Kasumi-1 (cell line): ENCODE measurements at places on chromosomes 11 and 22.

DNA sequence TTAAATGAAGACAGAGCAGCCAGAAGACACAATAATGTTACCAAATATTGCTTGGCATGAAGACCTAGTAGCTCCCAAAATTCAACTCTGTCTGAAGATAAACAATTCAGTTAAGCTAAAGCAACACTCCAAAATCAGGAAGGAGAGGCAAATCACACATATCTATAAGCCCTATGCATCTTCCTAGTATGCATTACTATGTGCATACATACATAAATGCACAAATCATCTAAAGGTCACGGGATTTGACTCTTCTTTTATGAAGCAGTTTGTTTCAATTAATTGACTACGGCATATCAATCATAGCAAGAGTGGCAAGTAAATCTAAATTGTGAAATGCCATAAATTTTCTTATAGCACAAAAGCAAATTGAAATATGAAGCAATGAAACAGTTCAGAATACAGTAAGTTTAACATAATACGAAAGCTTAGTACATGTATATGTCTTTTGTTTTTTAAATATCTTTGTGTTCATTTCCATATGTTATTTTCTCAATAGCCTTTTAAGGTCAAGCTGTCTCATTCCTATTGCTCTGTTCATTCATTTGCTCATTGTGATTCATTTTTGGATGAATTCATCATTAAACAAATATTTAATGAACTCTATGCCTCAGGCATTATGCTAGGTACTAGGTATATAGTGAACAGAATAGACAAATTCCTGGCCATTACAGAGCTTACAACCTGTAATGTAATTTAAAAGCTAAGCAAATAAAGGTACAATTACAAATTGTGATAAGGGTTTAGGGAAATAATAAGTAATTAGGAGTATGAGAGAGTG is 540.5 kb downstream of the DLG2 start:
- no peak for DNase-seq

DNA sequence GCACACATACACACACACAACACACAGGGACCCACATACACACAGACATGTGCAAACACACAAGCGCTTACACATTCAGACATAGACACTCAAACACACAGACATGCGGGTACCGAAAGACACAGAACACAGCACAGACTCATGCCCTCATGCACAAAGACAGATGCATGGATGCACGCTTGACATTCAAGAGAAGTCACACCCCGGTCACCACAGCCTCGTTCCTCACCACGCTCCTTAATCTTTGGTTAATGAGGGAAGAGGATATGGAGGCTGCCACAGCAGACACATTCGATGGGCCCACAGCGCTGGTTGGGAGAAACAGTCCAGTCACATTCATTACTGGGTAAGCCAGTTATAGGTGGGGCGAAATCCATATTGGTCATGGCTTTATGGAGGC is 51.9 kb upstream of the EIF3D start:
- DNase-seq = no peak

DNA sequence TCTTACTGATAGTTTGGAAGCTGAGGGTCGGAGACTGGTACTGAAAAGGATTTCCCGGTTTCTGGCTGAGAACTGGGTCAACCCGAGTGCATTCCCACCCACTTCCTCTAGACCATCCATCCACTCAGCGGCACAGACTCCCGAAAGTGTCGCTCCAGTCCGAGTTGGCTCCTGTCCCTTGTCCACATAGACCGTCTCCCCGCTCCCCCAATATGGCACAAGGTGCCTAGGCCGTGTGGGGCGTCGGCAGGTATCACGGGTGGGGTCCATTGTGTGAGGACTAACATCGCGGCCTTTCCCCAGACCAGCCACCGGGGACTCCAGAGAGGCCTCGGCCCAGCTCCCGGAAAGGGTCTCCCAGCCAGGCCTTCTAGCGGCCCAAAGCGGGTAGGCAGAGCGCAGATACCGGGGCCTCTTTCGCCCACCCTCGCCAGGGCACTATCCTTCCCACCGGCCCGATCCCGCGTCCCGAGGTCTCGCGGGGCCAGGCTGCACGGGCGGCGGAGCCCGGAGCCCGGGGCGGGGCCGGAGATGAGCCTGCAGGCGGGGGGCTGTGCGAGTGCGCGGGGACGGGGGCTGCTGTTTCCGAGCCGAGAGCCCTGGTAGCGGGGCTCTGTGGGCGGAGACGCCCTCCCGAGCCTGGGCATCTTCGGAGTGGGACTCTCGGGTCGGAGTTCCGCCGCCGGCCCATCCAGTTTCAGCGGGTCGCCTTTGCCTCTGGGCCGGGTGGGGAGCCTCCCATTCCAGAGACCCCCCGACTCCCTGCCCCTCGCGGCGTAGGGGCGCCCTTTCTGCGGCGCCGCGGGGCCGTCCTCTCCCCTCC is 21.1 kb downstream of the SERPINH1 start:
- peak; percentile 72 for DNase-seq

GRCh38 chr11:2779981-2780849 is 80.4 kb upstream of the KCNQ1OT1 start:
- DNase-seq = peak; percentile 76

- peak; percentile 59 for DNase-seq
Measured at GRCh38 chr11:131694526-131695424, 324.4 kb downstream of the NTM start.

DNA sequence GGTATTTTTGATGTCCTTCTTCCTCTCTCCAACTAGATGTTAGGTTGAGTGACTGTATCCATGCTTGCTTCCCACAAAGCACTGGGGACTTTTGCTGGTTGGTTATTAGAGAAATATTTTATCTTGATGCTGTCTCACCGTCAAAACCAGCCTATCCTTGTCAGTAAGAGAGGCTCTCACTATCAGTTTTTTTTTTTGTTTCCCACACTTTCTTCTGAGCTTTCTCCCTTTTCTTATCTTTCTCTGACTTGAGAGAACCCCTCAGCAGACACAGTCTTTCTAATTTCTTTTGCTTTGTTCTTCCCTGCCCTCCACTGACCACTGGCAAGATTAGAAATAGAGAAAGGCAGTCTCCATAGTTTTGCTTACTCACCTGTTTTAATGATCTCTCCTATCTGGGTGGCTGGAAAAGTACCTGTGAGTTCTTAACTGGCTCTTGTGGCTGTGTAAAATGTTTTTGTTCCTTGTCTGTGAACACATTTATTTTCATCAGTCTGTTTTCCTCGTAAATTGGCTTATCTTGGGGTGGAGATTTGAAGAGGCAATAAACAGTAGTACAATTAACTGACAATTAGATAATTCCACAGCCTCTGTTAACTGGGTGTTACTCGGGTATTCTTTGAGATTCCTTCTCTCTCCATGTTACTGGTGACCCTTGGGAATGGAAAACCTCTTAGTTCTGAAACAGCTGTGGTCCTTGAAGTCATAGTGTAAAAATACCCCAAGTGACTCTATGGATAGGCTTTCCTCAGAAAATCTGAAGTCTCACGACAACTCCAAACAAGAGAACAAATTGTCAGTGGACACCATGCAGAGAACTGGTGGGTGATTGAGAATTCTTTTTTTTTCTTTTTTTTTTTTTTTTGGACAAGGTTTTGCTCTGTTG is at the start of gene NXPE1:
NXPE1 (minus strand) TSS at position 457 of the 886 bp plus-strand sequence. CDS start 8,680 bp downstream, outside the sequence.
- no peak for DNase-seq

GRCh38 chr22:29979777-29980321 is 96.9 kb downstream of the MTMR3 start:
- DNase-seq = no peak

DNA sequence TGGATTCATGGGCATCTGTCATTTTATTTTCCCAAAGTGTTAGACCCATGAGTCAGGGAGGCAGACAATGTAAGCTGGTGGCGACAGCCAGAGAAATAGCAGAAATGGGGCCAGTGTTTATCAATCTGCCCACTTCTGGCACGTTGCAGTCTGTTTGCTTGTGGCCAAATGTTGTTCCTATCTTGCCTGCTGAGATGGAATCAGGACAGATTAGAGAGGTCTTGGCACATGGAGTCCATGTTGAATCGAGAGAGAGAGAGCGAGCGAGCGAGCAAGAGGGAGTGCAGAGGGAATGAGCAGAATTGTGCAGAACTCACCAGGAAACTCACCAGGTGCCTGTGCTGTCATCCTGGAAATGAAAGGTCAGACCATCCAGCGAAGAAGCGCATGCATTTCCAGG is 21.9 kb upstream of the PARVG start:
- DNase-seq = no peak

GRCh38 chr11:65425971-65426838 is 3.6 kb downstream of the NEAT1 start:
- peak; percentile 98 for DNase-seq

DNA sequence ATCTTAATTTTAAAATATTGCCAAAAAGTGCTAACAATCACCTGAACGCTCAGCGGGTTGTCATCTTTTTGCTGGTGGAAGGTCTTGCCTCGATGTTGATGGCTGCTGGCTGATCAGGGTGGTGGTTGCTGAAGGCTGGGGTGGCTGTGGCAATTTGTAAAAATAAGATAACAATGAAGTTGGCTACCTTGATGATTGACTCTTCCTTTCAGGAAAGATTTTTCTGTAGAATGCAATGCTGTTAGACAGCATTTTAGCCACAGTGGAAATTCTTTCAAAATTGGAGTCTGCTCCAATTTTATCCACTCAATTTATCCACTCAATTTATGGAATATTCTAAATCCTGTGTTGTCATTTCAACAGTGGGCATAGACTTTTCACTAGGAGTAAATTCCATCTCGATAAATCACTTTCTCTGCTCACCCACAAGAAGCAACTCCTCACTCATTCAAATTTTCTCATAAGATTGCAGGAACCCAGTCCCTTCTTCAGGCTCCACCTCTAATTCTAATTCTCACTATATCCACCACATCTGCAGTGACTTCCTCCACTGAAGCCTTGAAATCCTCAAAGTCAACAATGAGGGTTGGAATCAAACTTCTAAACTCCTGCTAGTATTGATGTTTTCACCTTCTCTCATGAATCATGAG is 78.8 kb downstream of the LINC01488 start:
- no peak for DNase-seq

DNA sequence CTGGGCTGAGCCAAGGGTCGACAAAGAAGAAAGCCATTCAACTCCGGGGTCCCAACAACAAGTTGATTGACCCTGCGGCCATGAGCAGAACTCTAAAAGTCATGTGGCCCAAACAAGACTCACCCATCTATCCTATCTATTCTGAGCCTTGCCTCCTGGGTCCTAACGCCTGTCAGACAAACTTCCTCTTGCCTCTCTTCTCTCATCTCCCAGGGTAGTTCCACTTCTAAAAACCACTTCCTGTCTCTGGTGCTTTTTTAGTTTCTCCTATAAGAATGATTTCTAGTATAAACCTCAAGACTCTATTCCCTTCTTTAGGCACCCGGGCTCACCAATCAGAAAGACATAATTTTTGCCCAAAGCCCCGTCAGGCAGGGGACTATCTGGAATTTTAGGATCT is 530.2 kb downstream of the DLG2 start:
- peak; percentile 81 for DNase-seq

- DNase-seq = no peak
Measured at GRCh38 chr22:48934446-48934845, 893.2 kb downstream of the BRD1 start.

DNA sequence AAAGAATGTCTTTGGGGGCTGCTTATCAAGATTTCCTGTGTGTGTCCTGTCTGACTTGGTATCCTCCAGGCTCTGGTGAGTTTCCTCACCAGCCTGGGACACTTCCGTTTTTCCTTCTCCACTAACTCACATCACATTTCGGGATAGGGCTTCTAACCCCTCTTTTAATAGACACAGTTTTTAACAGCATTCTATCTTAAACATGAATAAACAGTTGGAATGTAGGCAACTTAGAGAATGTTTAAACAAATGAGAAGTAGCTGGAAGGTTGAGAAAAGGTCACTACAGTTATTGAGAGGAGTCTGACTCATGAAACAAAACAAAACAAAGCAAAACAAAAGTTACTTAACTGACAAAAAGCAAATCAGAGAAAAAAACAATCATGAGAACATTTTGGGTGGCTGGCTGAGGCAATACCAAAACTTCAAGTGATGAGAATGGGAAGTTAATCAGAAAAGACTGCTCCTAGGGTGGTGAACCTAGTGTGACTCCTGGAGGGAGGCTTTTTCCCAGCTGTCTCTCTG is 64.7 kb upstream of the CTSC start:
- no peak for DNase-seq

DNA sequence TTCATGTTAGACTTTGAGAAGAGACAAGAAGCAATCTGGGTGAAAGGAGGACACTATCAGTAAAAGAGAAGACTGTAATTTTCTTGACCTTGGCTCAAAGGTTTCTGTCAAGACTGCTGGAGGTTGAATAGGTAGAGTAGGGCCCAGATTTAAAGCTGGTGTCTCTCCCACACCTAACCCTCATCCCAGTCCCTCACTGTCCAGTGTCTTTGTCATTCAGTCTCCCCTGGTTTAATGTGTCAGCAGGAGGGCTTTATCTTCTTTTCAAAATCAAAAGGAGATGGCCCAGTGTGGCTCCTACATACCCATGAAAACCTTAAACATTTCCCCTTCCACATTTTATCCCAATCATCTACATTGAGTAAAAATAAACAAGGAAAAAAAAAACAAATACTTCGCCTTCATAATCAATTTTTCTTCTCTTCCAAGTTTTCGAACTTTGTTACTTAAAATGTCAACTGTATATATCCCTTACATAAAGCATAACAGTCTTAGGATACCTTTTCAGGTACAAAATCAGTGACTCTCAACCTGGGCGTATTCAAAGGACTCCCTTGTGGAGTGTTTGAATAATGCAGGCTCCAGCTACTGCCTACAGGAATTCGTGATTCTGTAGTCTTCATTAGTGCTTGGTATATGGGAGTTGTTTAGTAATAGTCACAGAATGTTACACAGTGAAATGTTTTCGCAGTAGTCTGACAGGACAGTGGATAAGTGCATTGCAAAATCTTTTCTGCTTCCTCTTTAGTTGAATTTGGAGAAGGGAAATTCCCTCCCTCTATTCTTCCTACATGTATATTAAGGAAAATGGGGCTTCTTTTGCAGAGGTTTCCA is 87.2 kb downstream of the FAT3 start:
- DNase-seq = peak; percentile 12

DNA sequence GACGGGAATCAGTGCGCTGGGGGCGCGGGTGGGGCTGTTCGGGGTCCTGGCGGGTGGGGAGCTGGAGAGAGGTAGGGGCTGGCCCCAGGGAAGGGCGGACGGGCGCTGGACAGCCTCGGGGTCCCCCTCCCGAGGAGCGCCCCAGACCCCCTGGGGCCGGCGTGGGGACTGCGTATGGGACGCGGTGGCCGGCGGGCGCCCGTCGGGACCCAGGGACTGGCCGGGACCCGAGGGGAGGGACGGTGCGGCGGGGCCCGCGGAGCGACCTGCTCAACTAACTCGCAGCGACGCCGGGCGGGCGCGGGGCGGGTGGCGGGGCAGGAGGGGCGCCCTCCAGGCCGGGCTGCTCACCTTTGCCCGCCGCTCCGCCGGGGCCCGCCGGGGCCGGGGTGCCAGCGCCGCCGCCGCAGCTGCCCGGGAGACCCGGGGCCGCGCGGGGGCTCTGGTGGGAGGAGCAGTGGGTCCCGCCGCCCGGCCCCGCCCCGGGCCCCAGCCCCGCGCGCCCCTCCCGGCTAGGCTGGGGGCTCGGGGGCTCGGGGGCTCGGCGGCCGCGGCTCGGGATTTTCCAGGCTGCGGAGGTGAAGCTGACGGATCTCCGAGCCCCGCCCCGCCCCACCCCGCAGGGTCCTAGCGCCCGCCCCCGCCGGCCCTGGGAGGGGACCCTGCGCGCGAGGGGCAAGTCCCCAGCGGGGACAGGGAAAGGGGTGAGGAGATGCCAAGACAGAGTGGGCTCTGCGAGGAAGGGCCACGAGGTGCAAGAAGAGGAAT is 12.3 kb downstream of the STARD10 start:
- DNase-seq = no peak

- no peak for DNase-seq
Measured at GRCh38 chr22:42229455-42230149, 40.9 kb downstream of the TCF20 start.

GRCh38 chr11:75194147-75194546 is 43.2 kb downstream of the SLCO2B1 start:
- no peak for DNase-seq
